ENCODE measurements at places on chromosomes 6 and 20.

GRCh38 chr6:10338151-10338550 is 76.7 kb downstream of the TFAP2A start:
- no peak for DNase-seq

GRCh38 chr6:14025160-14025559 is 92.4 kb upstream of the CD83 start:
- DNase-seq = no peak

DNA sequence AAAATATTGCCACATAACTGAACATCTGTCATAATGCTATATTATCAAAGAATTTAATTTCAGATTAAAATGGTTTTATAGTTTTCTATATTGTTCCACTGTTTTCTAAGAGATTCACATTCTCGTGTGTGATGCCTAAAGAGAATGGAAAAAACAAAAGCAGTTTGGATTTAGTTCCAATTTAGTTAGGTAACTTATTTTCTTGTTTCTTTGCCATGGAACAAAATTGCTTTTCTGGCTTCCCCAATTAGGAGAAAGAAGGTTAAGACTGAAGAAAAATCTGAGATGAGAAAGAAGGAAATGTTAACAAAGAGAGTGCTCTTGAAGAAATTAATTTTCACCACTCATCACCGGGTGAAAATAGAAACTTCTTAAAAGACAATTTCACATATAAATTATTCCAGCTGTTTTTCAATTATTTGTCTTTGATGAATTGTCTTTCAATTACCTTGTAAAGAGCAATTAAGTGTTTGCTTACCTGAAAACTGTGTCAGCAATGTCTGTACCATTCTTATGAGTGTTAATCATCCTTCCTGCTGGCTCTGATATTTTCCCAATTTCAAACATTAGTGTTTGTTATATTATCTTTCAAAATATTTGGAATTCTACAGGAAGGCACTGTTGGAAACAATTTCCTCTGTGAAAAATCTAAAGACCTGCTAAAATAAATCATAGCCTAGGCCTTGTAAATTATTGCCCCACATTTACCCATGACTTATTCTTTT is 19.5 kb downstream of the PHACTR2 start:
- no peak for DNase-seq

- DNase-seq = no peak
These were observed 616.5 kb downstream of the C6orf118 start for GRCh38 chr6:164692772-164693510.

- no peak for DNase-seq
These were observed 63.9 kb downstream of the CD164 start for GRCh38 chr6:109318328-109318876.

DNA sequence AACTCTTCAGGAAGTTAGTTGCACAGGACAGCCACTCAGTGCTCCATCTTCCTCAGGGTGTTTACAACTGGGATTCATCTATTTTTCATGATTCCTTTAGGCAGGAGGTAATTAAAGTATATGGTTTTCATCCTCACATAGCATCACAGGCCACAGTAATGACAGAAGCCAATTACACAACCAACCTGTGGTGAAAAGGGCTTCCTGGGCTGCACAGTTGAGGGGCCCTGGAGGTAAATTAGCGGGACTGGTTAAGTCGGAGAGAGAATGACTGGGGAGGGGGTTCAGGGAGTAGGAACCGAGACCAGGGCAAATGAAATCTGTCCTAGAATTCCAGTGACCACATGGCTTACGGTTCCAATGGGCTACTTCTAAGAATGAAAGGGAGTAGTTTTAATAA is 37.0 kb downstream of the BAK1 start:
- DNase-seq = no peak

DNA sequence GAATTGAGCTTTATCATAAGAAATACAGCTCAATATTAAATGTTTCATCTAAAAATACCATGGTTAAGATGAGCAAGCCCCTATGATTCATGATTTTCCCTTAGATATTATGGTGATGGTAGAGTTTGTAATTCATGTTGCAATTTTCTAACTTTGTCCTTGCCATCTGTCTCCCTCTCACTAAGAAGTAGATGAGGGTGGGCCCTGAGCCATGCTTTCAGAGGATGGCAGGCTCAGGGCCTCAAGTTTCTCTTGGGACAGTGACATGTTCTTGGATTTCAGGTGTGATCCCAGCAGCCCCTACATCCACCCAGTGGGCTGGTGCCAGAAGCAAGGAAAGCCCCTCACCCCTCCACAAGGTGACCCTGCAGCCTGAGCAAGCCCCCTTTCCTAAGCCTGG is 25.6 kb downstream of the L3MBTL1 start:
- DNase-seq = no peak

- DNase-seq = no peak
These were observed 66.0 kb downstream of the DTD1 start for GRCh38 chr20:18653736-18654447.

DNA sequence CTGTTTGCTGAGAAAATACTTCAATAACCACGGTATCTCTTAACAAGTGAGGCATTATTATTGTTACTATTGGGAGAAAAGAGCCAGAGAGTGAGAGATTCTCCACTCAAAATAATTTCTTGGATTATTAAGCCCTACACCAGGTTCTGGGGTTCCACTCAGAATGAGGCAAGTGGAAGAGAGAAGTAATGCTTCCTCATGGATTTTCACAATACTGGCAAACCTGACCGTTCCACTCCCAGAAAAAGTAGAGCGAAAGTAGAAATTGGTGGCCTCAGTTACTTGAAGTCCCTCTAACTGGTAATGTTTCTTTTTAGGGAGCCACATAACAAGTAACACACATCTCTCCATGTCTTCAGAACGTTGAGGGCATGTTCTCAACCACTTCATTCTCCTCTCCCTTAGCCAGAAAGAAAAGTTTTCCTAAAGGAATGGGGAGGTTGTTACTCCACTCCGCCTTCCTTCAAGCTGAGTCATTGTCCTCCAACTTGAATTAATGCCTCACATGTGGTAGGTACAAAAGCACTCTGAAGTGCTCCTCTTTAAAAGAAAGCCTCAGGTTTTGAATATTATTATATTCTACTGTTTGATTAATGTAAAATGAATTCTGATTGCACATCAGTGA is 1.9 kb downstream of the BAG2 start:
- no peak for DNase-seq

DNA sequence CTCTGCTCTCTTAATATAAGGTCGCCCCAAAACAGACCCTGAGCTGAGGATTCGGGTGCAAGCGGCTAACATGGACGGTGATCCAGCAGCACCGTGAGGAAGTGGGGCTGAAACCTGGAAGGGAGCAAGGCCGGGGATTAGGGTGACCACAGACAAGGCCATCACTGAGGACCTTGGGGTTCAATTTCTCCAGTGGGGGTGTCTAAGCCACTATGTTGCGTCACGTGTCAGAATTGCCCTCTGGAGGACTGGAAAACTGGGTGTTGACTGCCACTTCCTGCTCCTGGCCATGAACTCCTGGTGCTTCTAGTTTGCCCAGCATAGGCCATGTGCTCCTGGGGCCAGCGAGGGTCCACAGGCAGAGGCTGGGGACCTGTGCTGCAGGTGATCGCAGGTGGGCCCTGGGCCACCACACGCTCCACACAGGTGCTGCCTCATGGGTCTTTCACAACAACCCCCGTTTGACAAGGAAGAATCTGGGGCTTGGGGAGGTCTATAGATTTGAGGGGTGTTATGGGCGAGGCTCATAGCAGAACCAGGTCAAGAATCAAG is 101.9 kb downstream of the CDH26 start:
- DNase-seq = no peak

DNA sequence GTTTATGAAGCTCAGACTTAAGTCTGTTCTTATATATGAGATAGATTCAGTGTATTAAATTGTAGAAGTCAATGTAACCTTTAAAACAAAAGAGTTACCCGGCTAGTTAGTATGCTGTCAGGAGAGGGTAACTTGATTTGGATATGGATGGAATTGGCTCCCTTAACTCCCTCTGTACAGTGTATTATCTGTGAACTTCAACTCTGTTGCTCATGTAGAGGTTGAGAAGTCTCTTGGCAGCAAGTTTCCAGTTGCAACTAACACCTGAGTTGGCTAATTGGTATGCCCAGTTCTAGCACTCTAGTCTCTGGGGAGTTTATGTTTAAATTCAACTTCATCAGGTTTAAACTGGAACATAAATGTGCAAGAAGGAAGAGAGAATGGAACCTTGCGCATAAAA is 111.0 kb downstream of the NCOA3 start:
- DNase-seq = no peak

DNA sequence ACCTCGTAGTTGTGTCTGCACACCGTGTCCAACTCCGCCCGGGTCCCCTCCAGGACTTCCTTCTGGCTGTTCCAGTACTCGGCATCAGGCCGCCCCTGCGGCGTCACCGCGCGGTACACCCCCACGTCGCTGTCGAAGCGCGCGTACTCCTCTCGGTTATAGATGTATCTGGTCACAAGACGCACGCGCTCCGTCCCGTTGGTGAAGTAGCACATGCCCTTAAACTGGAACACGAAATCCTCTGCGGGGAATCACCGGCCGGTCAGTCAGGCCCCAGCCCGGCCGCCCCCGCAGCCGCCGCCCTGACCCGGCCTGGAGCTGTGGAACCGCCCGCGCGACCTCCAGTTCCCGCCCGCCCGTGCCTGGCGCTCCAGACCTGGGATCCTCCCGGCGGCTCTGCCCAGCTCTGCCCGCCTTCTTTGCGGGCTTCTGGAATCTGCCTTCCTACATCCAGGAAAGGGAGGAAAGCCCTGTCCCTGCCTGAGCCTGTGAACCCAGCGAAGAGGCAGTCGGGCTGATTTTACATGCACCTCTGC is 1.6 kb downstream of the HLA-DQB1 start:
- no peak for DNase-seq

- no peak for DNase-seq
These were observed 30.9 kb upstream of the XRN2 start for GRCh38 chr20:21272279-21272678.

GRCh38 chr6:122660296-122660695 is 50.1 kb downstream of the PKIB start:
- no peak for DNase-seq

GRCh38 chr6:6006428-6007365 is at the start of gene NRN1:
NRN1 (minus strand) TSS chr6:6006925; CDS start chr6:6006749, 176 bp downstream.
- DNase-seq = no peak

GRCh38 chr20:64064145-64064698 is 1.2 kb downstream of the TCEA2 start:
- DNase-seq = no peak

DNA sequence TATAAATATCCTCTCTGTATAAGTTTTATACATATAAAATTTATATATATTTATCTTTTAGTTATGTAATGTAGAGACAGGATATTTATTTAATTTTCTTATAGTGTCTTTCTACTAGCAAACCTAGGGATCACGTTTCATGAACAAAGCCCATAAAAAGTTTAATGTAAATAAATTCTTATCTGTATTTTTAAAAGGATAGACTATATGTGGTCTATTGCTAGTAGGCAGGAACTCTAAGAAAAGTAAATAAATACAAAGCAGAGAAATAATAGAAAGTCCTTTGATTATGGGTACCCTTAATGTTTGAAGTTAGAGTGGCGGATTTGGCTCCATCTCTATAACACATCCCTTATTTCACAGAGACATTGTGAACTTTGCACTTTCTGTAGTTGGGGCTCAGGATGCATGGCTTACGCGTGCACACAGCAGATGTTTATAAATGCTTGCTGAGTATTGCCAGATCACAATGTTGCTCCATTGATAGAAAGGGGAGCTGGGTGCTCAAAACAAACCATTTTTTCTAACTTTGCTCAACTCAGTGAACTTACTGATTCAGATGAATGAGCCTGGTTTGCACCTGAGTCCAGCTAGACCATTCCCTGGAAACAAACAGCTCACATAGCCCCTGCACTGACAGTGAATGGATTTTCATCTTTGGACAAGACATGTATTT is 179.1 kb downstream of the SYNE1 start:
- DNase-seq = no peak

Measured in activated CD4-positive, alpha-beta T cell treated with anti-CD3 and anti-CD28 coated beads, Interleukin-2, amount 50 U/mL, for 4 hours (primary cell).